ENCODE measurements at places on chromosomes 13 and 19. TPM values are rescaled to one million over a fixed set of nuclear protein-coding genes. Genes with fewer than 3 reads are reported as not detected.

ATP4B gene
- total RNA-seq = 0.07 TPM

ZNF835 gene
- 0.78 TPM for total RNA-seq

ZNF506 gene
- 8.0 TPM for total RNA-seq

N4BP2L2 gene
- total RNA-seq = 76.3 TPM

COQ8B gene
- total RNA-seq = 25.7 TPM

CCL25 gene
- not detected for total RNA-seq

PNMA8A gene
- total RNA-seq = 1.7 TPM

RYR1 gene
- 0.26 TPM for total RNA-seq

KCNRG gene
- total RNA-seq = 4.7 TPM

TSPAN16 gene
- total RNA-seq = not detected

PNMA8B gene
- total RNA-seq = 0.11 TPM

LILRA5 gene
- not detected for total RNA-seq

MAG gene
- 0.07 TPM for total RNA-seq

GSK3A gene
- total RNA-seq = 15.4 TPM

KLF2 gene
- 6.0 TPM for total RNA-seq

PROZ gene
- not detected for total RNA-seq

PSG3 gene
- not detected for total RNA-seq

CYP2F1 gene
- not detected for total RNA-seq

KIR2DL4 gene
- total RNA-seq = not detected

POGLUT2 gene
- total RNA-seq = 29.0 TPM

All from pulmonary artery endothelial cell (primary cell).